ENCODE measurements at places on chromosomes 13 and 19. TPM values are rescaled to one million over a fixed set of nuclear protein-coding genes. Genes with fewer than 3 reads are reported as not detected.

ZNF442 gene
- total RNA-seq: 5.1 TPM

MCF2L gene
- 69.7 TPM for total RNA-seq

GRCh38 chr13:23671897-23672296, 101.7 kb downstream of the TNFRSF19 start:
- no peak for DNase-seq

CEBPA gene
- 59.1 TPM for total RNA-seq
